ENCODE measurements at places on chromosomes 3 and 15.
A peak's percentile ranks its signal among the peaks of the same experiment; 100 is the strongest.

GRCh38 chr3:116425126-116425525 lies 20.2 kb downstream of the LSAMP start:
- no peak for DNase-seq

DNA sequence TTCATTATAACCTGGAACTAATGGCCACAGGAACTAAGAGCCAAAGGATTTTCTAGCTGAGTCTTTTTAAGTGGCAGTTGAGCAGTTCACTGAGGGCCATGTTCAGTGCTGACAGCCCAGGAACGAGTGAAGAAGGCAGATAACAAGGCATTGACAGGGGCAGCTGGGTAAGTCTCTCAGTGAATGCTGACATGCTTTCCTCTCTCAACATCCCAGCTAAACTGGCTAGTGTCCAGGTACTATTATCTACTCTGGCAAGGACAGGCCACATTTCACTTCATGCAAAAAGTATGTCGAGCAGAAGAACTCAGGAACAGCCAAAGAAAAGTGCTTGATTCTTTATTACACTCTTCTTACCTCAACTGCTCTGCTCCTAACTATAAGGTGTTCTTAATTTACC lies 515.9 kb downstream of the NLGN1 start:
- no peak for DNase-seq

DNA sequence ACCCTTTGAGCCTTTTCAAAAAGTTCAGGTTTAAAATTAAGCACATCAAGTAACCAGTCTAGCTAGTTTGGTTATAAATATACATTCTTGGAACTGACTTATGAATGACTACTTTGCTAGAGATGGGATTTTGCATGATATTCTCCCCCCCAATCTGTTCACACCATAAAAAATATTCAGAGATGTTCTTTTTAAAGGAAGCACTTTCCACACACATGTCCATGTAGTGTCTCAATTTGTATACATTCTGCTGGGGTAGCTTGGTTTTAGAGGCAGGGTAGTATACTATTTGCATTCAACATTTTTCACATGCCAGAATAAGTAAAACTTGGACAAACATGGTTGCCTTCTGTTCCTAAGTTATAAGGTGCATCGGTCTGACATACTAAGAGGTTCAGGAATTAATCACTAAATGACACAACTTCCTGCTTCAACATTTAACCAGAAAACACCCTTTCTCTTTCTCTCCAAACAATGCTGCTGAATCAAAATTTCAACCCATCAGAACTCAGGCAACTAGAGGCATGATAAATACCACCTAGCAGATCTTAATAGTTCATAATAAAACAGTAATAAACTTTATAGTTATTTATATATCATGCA lies 57.0 kb downstream of the SUMF1 start:
- no peak for DNase-seq

GRCh38 chr15:37015451-37015850 lies 84.9 kb downstream of the MEIS2 start:
- no peak for DNase-seq

DNA sequence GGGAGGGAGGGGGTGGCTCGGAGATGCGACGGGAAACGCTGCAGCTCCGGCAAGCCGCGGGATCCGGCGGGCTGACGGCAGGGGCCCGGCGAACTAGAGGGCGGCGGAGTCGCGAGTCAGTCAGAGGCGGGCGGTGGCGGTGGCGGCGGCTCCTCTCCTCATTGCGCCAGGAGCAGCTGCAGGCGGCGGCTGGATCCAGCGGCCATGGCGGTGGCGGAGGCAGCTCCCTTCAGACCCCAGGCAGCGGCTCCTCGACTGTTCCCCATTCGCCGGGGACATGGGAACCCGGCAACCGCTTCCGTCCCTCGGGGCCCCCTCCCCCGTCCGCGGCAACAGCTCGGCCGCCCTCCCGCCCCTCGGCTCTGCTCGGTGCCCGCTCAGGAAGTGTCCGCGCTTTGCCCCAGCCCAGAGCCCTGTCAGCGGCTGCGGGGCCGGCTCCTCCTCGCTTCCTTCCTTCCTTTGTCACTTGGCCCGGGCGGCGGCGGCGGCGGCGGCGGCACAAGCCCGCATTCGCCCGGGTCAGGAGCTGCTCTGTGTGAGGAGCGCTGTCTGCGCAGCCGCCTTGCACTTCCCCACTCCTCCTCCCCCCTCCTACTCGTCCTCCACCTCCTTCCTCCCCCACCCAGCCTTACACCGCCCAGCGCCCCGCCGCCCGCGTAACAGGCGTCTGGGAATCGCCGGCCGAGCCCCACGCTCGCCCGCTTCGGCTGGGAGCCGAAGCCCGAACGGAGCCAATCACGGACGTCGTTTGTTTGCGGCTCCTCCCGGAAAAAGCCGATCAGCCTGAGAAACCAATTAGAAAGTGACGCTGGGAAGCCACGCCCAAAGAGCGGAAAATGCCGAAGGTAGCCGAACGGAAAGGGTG lies at the start of gene GSK3B:
Gene GSK3B, minus strand, starts transcription at position 537 of the 865 bp plus-strand sequence. CDS start 1,013 bp downstream, outside the sequence.
- peak; percentile 95 for DNase-seq
